Astrocyte of the hippocampus (primary cell): ENCODE measurements at places on chromosomes 12 and 14.

- DNase-seq: no peak
Observed at GRCh38 chr14:93533437-93533836, 102.7 kb downstream of the UNC79 start.

DNA sequence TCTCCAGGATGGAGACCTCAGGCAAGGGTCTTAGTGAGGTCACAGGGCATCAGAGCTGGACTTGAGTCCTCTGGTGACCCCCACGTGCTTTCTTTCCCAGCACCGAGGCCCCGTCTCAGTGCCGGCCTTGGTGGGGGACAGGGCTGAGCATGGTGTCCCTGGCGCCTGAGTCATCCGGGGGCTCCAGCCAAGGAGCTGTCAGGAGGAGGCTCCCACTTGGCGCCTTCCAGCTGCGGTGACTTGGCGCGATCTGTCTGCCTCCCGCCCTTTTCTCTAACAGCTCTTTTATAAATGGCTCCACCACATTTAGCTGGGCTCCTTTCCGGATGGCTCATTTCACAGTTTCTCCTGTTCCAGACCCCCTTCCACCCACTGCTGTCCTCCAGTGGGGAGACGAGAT lies 60.4 kb downstream of the PRMT8 start:
- no peak for DNase-seq

GRCh38 chr12:120121766-120122293 lies 5.3 kb upstream of the RAB35 start:
- no peak for DNase-seq

DNA sequence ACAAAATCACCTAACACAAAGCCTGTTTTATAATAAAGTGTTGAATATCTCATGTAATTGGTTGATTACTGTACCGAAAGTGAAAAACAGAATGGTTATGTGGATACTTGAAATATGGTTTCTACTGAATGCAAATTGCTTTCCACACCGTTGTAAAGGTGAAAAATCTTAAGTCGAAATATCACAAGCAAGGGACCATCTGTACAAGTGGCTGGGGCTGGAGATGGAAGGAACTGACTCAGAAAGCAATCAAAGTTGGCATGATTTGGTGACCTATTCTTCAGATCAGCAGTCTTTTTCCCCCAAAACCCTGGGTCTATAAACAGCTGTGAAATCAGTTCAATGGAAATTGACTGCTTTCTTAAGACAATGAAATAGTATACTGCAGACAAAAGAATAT lies 3.6 kb downstream of the CBX5 start:
- no peak for DNase-seq

DNA sequence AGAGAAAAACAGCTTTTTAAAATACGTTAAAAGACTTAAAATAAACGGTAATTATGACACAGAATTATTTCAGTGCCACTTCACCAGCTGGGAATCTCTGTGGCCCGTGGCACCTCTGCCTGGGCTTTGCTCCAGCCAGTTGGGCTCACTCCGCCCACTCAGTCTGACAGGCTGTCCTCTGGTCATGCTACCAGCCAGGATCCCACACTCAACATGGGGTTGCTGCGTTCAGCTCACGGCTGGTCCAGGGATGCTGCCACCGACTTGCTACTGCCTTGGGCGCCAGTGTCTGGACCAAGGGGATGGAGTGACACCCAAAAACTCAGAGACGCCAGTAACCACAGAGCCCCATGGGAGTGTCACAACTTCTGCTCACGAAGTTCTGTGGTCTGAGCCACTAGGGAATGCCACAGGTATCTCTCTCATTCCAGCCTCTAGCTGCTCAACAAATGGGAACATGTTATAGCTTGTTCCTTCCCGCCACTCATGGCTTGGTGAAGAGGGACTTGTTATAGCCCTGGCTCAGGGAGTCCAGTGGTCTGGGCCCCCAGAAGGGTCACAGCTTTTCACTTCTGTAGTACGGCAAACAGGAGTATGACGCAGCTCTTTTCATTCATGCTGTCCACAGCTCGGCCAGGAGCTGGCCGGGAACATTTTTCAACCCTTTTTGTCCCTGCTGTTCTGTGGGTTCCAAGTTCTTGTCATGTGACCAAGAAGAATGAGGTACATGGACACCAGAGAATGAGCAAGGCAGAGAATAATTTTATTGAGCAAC lies 23.4 kb upstream of the ATXN7L3B start:
- no peak for DNase-seq

DNA sequence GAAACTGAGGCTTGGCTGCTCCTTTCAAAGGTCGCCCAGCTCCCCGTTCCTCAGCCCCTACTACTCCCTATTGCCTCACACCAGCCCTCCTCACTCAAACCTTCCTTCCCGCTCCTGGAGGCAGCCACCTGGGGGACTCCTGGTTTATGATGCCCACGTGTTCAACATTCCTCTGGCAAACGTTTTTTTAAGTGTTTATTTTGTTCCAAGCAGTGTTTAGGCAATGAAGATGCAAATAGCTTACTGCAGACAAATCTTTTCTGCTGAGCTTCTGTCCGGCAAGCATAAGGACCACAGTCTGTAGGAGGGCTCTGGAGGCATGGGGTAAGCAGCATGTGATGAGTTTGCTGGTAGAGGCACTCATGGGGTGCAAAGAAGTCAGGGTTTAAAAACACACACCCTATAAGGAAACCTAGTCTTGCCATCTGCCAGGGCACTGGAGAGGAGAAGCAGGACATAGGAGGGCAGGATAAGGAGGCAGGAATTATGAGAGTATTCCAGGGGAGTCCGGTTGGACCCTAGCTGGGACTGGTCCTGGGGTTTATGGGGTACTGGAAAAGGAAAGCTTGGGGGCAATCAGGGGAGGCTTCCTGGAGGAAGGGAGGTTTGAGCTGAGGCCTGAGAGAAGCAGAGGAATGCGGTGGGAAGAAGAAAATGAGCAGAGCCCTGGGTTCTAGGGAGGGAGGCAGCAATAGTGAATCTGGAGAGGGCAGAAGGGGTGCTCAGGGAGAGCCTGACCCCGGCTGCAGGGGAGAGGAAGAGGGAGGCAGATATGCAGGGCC lies 123.3 kb downstream of the NCOR2 start:
- DNase-seq: peak; percentile 67

- no peak for DNase-seq
Observed at GRCh38 chr12:69440016-69440415, 30.2 kb upstream of the FRS2 start.

DNA sequence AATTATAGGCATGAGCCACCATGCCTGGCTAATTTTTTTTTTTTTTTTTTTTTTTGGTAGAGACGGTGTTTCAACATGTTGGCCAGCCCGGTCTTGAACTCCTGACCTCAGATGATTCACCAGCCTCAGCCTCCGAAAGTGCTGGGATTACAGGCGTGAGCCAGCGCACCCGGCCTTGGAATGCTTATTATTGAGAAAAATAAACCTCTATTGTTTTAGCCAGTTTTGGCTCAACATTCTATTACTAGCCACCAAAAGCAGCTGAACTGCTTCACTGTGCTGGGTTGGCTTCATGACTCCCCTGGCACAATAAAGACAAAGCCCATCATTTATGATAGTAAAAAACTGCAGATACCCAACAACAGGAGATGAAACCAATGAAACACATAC lies 93.5 kb upstream of the CEP83 start:
- DNase-seq: peak; percentile 72

GRCh38 chr12:100553936-100554335 lies 19.5 kb upstream of the GAS2L3 start:
- no peak for DNase-seq

DNA sequence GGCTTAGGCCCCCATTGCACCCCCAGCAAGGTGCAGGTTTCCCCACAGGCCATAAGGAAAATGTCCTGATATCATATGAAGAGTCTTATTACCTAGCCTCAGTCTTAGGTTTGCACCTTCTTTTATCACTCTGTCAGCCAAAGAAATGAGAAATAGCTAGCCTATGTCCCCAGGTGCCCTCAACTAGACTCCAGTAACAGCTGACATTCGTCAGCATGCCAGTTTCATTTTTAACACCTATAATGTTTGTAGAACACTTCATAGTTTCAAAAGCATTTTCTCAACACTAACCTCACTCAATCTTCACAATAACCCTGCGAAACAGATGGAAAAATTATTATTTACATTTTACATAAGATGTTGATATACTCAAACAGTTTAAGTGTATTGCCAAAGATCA lies 24.0 kb upstream of the OR10P1 start:
- no peak for DNase-seq

GRCh38 chr14:66539034-66539433 lies 31.1 kb downstream of the GPHN start:
- peak; percentile 2 for DNase-seq

DNA sequence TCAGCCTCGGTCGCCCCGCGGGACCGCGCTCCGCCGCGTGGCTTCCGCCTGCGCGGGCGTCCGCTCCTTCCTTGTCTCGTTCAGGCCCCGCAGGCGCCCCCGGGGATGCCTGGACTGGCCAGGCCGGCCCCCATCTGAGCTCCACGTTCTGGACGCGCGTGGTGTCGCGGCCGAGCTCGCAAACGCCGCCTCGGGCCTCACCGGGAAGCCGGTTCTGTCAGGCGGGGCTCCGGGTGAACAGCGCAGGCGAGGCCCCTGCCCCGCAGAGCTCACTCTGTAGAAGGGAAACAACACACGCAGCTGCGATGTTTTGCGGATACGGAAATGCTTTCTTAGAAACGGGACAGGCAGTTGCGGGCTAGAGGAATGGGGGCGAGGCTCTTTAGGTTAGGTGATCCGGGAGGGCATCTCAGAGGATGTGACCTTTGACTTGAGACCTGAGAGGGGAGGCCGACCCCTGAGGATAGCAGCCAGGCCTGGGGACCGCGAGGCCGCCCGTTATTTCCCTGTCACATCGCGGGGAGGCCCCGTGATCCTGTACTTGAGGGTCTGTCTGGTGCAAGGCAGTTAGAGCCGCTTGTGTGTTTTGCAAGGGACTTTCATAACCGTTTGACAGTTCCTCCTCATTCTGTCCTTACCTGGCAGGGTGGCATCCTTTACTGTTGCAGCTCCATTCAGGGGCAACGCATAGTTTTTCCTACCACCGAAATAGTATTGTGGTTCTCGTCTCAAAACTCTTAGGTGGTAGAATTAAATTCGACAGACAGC lies 584 bp downstream of the VRK1 start:
- DNase-seq: peak; percentile 53

- DNase-seq: peak; percentile 43
Observed at GRCh38 chr12:100860611-100861010, 66.0 kb downstream of the ANO4 start.

GRCh38 chr14:22549981-22550673 lies 38.9 kb downstream of the DAD1 start:
- DNase-seq: no peak

- DNase-seq: no peak
Observed at GRCh38 chr12:106249411-106250135, 1.8 kb upstream of the CKAP4 start.
